ENCODE measurements at places on chromosomes 12 and 14.

DNA sequence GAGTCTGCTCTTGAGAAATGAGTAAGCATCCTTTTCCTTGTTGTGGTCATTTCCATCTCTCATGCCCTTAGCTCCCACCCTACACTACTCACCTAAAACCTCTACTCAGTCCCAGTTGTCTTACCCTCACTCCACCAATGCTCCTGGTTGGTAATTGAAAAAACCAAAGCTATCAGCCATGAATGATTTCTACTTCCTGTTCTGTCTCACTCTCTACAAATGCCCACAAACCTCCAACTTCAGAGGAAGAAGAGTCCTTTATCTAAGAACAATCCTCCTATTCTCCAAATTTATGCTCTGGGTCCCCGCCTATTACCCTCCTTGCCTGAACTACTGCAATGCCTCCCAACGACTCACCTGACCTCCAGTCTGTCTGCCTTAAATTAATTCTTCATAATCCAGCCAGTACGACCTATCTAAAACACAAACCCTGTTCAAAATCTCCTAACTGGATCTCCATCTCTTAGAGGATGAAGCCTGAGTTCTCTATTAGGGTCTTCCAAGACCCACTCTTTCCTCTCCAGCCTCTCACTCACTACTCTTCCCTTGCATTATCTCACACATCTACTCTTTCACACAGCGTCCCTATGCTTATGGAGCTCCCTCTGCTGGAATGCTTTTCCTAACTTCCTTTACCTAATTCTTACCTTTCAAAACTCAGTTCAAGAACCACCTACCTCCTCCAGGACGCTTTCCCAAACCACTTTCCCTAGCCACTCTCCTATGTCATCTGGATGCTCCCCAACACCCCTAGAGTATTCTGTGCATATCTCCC, 2.2 kb downstream of the DHRS1 start:
- DNase-seq: no peak

GRCh38 chr12:131963381-131963780, 13.6 kb downstream of the EP400 start:
- no peak for DNase-seq

DNA sequence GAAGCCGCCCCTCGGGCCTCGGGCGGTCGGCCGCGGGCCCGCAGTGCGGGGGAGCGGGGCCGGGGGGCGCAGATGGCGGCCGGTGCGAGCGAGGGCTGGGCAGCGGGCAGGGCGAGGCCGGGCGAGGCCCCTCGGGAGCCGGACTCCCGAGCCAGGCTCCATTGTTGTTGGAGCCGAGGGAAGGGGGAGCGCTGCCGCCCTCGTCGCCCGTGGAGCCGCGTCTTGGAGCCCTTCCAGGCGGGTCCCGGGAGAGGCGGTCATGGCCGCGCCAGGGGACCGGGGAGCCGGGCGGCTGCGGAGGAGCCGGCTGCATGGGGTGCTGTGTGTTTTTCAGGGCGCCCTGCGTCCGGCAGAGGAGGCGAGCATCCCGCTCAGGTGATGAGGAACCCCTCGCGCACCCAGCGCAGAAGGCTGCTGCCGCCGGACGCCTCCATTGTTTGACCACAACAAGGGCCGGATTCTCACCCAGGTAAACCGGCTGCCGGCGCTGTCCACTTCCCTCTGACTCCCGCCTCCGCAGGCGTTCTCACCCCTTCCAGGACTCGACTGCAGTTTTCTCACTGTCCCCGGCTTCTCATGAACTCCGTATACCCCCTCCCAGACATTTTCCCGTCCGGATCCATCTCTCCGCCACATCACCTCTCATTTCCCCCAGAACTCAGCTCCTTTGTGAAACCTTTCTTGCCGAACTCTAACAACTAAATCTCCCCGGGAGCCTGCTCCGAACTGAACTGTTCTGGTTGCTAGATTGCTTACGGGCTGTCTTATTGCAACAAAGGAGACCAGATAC, 732 bp downstream of the ZNF664 start:
- no peak for DNase-seq

DNA sequence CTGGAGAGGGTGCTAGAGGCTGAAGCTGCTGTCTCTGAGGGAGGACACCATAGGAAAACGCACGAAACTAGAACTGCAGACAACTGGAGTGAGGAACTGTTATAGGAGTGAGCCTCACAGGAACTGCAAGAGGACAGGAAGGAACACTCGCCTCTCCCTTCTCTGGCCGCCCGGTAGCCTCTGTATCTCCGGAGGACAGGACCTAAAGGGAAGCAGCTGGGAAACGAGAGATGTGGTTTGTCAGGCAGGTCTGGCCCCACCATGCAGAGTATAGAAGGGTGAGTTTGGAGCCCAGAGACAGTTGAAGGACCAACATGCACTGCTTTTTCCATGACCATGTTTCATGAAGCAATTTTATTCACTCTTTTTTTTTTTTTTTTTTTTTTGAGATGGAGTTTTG, 127.3 kb downstream of the EFCAB11 start:
- DNase-seq: no peak

GRCh38 chr14:37428954-37429353, 166.1 kb downstream of the FOXA1 start:
- DNase-seq: no peak

DNA sequence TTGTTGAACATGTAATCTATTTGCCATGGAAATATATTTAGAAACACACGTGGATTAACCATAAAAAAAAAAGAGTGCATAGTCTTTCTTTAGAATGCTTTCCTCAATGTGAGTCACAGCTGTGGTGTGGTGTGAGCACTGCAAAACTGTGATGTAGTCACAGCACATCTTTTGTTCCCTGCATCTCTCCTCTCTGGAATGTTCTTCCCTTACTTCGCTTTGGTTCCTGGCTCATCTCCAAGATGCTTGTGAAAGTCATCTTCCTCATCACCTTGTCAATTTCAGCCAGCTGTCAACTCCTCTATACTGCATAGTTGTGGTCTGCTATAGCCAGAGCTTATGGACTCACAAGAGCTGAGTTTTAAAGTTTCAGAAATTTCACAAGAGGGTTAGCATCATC, 60.2 kb downstream of the STAB2 start:
- DNase-seq: peak; percentile 62

DNA sequence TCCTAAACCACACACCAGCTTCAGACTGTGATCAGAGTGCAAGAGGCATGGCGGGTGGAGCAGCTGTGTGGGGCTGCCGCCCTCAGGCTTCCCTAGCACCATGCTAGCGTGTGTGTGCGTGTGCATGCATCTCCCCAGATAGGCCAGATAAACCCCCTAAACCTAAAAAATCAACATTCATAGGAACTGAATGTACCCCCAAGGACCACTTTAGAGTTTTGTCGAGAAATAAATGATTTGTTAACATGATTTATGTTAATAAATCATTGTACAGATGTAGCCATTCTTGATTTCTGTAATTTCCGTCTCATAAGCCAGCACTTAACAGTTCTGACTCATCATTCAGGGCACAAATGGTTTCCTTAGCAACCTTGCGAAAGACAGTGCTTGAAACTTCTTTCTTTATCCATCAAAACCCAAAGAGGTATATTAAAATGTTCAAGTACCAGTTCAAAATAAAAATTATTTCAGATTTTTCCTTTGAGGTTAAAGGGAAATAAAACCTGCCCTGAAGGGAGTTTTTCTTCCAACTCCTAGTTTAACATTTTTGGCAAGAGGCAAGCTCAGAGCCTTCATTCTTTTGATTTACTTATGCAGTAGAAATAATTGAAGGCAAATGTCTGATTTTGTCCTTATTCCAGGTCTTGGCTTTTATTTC, 206.2 kb upstream of the RGS6 start:
- peak; percentile 36 for DNase-seq

DNA sequence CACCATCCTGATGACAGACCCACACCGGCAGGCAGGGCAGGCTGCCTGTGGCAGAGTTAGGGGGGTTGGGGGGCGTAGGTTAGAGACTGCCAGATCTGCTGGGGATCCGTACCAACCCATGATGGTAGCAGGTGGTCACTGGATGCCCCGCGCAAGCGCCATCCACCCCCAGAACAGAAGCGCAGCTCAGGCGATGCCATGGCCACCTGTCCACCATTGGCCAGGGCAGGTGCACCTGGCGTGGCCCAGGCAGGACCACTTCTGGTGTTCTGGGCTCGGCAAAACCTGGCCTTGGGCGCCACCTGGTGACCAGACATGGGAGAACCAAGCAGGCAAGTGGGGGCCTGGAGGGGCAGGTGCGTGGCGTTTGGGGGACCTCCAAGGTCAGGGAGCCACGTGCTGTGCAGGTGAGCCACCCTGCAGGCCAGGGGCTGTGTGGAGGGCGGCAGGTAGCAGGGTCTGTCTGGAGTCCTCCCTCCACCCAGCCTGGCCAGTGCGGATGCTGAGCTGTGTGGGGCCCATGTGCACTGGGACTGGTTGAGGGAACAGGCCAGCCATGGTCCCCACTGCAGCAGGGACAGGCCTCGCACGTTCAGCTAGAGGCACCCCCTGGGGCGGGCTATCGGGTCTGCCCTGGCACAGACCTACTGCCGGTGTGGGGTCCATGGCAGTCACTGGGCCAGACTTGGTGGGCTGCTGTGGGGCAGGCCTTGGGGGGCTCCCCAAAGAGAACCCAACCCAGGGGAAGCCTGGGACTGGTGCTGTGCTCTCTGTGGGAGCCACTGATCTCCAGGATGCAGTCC, 15.6 kb downstream of the BAG5 start:
- peak; percentile 18 for DNase-seq

DNA sequence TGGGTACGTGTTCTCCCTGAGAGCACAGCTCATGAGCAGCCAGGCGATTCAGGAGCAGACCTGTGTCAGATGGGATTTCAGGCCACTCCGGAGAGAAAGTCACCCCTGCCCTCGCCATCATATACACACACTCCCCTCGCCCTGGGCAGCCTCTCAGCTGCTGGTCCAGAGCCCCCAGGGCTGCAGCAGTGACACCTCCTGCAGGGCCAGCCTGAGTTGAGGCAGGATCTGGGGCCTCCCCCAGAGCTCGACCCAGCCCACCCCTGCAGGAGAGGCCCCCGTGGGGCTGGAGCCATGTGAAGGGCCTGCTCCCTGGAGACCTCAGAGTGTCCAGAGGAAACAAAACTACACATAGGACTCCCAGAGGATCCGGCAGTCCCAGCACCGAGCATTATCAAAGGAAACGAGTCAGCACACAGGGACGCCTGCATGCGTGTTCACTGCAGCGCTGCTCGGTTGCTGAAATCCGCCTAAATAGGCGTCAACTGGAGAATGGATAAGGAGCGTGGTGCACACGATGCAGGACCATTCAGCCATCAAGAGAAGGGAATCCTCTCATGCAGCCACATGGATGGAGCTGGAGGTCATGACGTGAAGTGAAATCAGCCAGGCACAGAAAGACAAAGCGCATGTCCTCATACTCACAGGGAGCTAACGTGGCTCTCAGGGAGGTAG, 104.0 kb downstream of the TNFAIP2 start:
- no peak for DNase-seq

DNA sequence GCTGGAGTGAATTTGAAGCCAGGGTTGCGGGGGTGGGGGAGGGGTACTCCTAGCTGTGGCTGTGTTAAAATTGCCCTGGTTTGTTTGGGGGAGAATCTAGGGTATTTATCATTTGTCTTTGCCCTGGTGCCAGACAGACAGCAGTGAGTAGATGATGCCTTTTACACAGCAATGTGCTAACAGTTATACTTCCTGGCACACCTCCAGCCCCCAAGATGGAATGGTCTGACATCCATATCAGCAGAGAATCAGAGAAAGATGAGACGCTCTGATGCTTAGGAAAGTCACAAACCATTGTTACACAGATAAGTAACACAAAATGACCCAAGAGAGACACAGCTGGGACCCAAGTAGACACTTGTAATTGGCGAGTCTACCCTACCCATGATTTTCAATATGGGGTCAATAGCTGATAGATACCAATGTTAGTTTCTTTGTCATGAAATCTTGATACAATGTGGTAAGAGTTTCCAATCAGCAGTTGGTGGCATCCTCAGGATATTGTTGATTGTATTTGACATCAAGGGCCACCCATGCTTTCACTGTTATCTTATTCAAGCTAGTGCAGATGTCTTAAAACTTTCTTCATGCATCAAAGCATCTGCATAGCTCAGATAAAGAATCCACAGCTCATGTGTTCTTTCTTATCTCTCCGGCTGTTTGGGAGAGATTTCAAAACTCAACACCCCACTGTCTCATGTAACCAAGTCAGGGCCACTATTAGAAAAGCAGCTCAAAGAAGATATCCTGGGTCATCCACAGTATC, 2.6 kb upstream of the PRKAB1 start:
- no peak for DNase-seq

DNA sequence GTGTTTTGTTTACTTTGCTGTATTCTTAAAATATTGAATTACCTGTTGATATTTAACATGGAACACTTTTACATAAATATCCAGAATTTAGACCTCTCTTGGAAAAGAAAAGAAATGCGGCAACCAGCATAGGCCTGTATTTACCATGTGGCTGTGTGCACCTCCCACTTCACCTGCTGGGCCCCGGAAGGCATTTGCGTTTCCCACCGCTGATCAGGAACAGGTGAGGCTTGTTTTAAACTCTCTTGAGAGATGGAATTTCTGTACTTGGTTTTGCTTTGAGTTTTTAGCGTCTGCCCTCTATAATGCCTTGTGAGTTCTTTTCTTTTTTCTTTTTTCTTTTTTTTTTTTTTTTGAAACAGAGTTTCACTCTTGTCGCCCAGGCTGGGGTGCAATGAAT, 124.2 kb downstream of the GLT1D1 start:
- no peak for DNase-seq

DNA sequence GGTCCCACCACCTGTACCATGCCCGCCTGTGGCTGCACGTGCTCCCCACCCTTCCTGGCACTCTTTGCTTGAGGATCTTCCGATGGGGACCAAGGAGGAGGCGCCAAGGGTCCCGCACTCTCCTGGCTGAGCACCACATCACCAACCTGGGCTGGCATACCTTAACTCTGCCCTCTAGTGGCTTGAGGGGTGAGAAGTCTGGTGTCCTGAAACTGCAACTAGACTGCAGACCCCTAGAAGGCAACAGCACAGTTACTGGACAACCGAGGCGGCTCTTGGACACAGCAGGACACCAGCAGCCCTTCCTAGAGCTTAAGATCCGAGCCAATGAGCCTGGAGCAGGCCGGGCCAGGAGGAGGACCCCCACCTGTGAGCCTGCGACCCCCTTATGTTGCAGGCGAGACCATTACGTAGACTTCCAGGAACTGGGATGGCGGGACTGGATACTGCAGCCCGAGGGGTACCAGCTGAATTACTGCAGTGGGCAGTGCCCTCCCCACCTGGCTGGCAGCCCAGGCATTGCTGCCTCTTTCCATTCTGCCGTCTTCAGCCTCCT, 1.1 kb downstream of the INHBE start:
- no peak for DNase-seq

DNA sequence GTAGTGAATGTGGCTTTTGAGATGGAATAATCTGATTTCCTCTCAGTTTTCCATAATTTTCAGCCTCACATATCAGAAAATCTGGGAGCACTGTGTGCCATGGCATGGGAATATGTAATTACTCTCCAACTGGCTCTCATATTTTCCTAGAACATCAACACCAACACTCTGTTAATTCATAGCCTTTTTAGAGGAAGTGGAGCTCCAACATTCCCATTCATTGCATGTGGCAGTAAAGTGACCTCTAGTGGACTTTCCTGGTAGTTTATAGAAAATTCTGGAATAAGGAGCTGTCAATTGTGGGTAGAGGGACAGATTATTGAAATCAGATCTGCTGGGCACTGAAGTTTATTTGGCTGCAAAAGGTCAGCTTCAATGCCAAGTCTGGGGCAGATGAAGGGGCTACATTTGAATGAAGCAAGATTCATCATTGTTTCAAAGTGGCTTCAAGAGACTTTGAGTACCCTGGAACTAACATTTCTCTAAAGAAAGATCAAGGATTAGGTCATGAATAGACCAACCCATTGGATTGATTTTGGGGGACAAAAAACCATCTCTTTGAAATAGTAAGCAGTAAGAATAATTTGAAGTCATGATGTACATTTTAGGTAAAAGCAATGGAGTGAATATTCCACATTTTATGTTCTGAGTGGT, 23.6 kb upstream of the USP44 start:
- DNase-seq: peak; percentile 28

Data from astrocyte of the cerebellum (primary cell).